ACHN (cell line): ENCODE measurements at places on chromosomes 2 and 18.

- no peak for DNase-seq
These were observed 40.7 kb downstream of the RHOB start for GRCh38 chr2:20487392-20488174.

DNA sequence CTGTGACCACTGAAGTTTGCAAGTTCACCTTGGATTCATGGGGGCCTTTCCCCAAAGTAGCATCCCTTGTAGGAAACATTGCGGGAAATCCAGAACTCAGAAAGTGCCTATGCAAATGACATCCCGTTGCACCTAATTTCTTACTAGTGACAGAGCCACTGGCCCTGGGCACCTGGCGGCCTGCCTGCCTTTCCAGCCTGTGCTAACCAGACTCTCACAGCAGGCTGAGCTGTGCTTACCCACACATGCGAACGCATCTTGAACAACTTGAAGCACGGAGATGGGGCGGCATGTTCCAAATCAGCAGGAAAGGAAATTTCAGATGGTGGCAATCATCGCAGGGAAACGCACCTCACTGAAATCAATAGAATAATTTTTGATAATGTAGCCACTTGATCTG is 405.8 kb downstream of the TMEM182 start:
- no peak for DNase-seq

DNA sequence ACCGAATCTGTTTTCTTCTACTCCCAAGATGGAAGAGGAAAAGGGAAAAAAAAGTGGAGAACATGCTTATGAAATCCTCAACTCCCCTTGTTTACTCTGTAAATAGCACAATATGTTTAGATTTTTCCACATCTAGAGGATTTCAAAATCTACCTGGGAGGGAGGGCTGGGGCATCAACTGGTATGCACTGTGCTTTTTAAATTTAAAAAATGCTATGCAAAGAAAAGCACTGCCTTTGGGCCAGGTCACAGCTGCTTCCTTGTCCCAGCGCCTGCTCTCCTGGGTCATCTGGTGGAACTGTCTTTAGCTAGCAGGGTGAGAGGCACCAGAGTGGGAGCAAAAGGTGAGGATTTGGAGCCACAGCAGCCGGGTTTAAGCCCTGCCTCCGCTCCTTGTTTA is 88.2 kb upstream of the BOD1L2 start:
- DNase-seq: no peak

DNA sequence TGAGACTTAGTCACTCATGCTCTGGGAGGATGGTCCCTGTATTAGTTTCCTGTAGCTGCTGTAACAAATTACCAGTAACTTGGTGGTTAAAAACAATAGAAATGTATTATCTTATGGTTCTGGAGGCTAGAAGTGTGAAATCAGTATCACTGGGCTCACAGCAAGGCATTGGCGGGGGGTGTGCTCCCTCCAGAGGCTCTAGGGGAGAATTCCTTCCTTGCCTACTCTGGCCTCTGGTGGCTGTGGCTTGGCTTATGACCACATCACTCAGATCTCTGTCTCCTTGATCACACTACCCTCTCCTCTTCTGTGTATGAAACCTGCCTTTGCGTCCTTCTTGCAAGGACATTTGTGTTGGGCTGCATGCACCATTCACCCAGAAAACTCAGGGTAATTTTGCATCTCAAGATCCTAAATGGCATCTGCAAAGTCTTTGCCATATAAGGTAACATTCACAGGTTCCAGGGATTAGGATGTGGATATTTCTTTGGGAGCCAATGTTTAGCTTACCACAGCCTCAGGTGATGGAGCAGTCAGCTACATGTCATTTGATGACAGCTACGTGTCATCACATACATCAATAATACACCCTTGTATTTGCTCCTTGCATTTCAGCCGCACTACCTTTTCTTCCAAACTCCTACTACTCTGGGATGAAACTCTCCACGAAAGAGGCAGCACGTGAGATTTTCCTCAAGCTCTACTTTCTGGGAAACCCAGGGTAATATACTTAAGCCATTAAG is 49.6 kb upstream of the POU3F3 start:
- DNase-seq: no peak

DNA sequence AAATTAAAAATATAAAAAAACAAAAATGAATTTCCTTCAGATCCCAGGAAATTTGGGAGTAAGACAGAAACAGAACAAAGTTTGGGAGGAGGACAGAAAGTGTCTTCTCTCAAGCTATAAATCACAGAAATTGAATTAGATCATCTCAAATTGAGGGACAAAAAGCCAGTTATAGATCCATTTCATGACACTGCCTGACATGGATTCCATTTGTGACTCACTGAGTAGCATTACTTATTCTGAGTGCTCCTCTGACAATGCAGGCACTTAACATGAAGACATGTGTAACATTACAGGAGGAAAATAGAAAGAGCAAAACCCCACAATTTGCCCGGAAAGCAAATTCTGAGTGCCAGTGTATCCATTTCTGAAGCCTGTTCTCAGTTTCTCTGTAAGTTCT is 63.9 kb upstream of the CREB1 start:
- no peak for DNase-seq

- no peak for DNase-seq
These were observed 32.4 kb downstream of the CUL3 start for GRCh38 chr2:224552771-224553170.

DNA sequence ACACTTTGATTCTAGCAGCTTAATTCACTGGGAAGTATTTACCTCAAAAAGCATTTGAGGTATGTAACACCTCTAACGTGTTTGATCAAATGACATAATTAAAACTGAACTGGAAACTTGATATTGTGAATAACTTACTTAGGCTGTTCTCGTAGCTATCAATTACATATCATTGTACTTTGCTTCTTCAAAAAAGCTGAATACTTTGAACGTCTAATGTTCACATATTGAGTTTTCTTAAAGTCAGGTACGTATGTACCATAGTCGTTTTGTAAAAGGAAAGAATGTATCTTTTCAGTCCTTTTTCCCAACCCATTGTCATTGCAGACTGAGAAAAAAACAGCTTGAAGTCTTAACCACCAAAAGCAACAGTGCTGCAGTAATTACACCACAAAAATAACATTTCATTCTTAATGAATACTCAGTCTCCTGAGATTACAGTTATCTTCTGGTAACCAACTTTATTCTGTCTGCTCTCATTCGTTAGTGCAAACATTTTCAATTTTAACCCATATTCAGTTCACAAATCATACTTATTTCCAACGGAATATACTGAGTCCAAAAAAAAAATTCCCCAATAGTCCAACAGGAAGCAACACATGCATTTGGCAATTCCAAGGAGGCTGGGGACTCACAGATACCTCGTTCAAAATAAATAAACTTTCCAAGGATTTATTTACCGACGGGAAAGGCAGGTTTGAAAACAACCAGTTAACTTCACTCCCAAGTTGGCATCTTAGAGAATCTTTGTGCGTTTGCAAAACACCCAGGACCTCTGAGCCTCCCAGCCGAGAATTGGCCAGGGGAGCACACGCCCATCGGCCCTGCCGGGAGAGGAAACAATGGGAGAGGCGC is 1.1 kb downstream of the CHN1 start:
- peak; percentile 50 for DNase-seq

- DNase-seq: peak; percentile 67
These were observed 63.7 kb downstream of the BABAM2 start for GRCh38 chr2:27954221-27954673.

- DNase-seq: no peak
These were observed 23.2 kb upstream of the ZNF516 start for GRCh38 chr18:76518123-76518859.

DNA sequence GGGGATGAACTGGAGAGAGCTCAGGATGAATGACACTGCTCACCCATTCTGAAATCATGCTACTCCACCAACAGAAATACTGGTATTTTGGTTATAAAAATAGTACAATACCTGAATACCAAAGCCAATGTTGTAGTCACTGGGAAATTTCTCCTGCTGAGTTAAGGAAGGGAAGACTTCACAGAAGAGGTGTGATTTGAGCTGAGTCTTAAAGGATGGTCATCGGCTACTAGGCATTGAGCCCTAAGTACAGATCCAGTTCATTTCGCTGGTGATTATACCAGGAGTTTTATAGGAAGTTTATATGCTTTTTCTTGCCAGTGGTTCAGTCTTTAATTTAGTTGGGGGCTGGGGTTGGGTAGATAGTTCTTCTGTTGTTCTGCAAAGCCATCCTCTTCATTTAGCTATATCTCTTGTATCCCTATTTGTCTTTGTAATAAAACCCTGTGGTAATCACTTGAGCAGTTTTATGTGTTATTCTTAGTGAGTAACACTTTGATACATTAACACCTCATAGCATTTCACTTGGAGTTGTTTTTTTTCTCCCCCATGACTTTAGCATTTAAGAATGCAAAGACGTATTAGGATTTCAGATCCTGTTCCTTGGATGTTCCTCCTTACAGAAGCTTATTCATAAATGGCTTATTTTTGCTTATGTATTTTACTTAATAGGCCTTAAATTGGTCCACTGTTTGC is 239.9 kb upstream of the FOSL2 start:
- DNase-seq: peak; percentile 88
